ENCODE measurements at places on chromosomes 4 and X.

- DNase-seq = no peak
- H3K4me3 ChIP-seq = no peak overlapping the region
- H3K27ac ChIP-seq = no peak overlapping the region
- no peaks in the 10 kb centered on the region for H3K36me3 ChIP-seq
- no peaks in the 10 kb centered on the region for H3K4me1 ChIP-seq
Measured at GRCh38 chr4:144289667-144290428, 149.3 kb upstream of the GYPA start.

GRCh38 chrX:54042609-54043021, 1.7 kb downstream of the PHF8 start:
- H3K4me3 ChIP-seq = peak overlapping the region; percentile 66
- no peak overlapping the region for H3K27ac ChIP-seq
- DNase-seq = no peak

DNA sequence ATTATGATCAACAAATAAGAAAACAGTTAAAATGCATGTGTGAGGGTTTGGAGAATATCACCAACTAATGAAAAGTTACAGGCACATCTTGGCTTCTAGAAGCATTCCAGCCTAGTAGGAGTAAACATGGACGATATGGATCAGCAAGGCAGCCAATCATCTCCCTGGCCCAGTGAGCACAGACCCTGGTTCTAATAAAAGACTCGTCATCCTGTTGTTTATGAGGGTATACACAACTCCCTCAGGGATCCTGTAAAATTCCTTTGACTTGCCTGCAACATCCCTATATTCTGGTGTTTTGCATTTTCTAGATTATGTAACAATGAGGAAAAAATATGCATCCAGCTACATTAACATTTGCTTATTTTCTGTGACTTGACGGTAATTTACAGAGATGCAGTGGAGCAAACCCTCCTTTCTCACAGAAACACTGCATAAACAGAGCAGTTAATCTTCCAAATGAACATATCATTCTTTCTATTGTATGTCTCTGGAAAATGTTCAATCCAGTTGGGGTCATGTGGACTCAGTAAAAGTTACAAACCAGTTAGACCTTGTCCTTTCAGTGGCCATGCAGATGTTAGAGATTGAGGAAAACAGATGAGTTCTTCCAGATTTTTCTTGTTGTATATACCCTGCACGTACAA, 88.9 kb upstream of the NDP start:
- H3K4me1 ChIP-seq = no peaks in the 10 kb centered on the region
- H3K27me3 ChIP-seq = no peaks in the 10 kb centered on the region

DNA sequence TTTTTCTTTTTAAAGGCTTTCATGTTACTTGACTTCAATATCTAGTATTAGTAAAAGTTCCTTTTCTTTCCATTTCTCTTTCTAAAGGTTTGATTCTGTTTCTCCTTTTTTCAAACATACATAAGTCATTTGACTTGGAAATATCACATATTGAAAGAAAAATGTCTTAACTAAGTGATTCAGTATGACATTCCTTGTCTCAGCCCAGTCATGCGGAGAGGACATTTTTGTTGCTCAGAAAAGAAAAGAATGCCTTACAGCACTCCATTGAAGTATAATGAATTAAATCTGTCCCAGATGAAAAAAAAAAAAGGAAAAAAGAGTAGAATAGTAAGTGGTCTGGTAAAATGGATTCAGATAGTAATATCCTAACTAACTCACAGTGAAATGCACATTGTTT, 466.1 kb downstream of the ADGRL3 start:
- no peak overlapping the region for H3K4me3 ChIP-seq
- H3K4me1 ChIP-seq = no peaks in the 10 kb centered on the region
- H3K36me3 ChIP-seq = no peaks in the 10 kb centered on the region

- no peaks in the 10 kb centered on the region for H3K4me1 ChIP-seq
- no peaks in the 10 kb centered on the region for H3K36me3 ChIP-seq
- H3K27ac ChIP-seq = no peak overlapping the region
- no peak for DNase-seq
- H3K27me3 ChIP-seq = no peaks in the 10 kb centered on the region
- H3K4me3 ChIP-seq = no peak overlapping the region
Measured at GRCh38 chr4:62960415-62960814, 1448.8 kb downstream of the TECRL start.

- H3K36me3 ChIP-seq = no peaks in the 10 kb centered on the region
- no peak for DNase-seq
- no peak overlapping the region for H3K4me3 ChIP-seq
- H3K27ac ChIP-seq = no peak overlapping the region
- no peaks in the 10 kb centered on the region for H3K4me1 ChIP-seq
- no peaks in the 10 kb centered on the region for H3K27me3 ChIP-seq
Measured at GRCh38 chr4:12949719-12950490, 534.2 kb downstream of the RAB28 start.

DNA sequence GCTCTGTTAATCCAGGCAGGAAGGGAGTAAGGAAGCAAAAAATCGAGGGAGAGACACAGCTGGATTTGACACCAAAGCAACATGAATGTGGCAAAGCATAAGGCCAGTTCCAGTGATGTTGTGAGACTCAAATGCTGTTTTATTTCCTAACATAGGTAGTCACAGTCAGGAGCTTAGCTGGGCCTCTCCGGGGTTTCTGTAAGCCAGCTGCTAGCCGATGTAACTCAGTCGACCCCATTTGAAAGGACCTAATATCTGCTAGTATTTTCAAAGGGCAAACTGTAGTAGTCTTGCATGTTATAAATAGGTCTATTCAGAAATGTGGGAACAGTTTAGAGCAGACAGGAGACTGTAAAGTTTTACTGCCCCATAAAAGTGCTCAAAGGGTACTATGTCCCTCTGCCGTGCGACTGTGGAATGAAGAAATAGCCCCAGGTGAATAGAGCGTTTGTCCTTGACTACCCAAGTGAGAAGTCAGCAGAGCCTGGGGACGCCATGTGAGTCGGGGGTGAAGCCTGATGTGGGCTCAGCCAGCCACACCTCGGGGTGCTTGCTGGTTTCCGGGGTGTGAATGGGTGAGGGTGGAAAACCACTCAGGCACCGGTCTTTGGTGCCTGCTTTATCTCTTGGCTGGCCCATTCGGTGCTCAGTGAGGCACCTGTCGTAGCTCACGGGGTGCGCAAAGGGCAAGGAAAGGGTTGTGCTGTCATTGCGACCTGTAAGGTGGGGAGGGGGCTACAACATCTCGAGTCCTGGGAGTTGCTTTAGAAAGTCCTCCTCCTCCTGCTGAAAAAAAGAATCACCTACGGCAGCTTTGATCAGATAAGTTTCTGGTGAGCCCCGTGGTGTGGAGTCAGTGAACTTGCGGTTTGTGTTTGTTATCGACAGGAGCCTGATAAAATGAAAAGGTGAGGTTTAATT, 745 bp downstream of the TRIM2 start:
- no peaks in the 10 kb centered on the region for H3K36me3 ChIP-seq
- DNase-seq = peak; percentile 24
- H3K4me1 ChIP-seq = 0 out of 2 replicates have a peak, but pooled peaks cover 2% of the 10 kb centered on the region
- H3K27ac ChIP-seq = no peak overlapping the region

DNA sequence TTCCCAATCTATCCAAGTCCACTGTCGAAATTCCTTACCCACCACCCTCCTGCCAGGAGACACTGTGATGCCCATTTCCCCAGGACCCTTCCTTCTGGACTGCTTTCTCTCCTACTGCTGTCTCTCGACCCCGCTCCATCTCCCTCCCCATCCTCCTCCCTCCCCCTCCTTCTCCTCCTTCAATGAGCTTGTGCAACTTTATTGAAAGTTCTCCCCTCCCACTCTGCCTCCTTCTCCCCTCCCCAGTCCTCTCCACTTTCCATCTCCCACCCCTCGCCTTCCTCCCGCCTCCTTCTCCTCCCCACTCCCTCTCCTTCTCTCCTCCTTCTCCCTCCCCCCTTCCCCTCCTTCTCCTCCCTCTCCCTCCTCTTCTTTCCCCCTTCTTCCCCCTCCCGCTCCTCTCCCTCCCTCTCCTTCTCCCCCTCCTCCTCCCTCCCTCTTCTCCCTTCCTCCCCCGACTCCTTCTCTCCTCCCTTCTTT, 116.6 kb upstream of the FAT1 start:
- no peaks in the 10 kb centered on the region for H3K4me1 ChIP-seq
- no peaks in the 10 kb centered on the region for H3K27me3 ChIP-seq
- H3K36me3 ChIP-seq = no peaks in the 10 kb centered on the region
- H3K27ac ChIP-seq = no peak overlapping the region

GRCh38 chr4:90840828-90841227, 713.6 kb downstream of the CCSER1 start:
- no peak overlapping the region for H3K27ac ChIP-seq
- H3K27me3 ChIP-seq = no peaks in the 10 kb centered on the region
- no peaks in the 10 kb centered on the region for H3K36me3 ChIP-seq
- H3K4me3 ChIP-seq = no peak overlapping the region
- no peak for DNase-seq

DNA sequence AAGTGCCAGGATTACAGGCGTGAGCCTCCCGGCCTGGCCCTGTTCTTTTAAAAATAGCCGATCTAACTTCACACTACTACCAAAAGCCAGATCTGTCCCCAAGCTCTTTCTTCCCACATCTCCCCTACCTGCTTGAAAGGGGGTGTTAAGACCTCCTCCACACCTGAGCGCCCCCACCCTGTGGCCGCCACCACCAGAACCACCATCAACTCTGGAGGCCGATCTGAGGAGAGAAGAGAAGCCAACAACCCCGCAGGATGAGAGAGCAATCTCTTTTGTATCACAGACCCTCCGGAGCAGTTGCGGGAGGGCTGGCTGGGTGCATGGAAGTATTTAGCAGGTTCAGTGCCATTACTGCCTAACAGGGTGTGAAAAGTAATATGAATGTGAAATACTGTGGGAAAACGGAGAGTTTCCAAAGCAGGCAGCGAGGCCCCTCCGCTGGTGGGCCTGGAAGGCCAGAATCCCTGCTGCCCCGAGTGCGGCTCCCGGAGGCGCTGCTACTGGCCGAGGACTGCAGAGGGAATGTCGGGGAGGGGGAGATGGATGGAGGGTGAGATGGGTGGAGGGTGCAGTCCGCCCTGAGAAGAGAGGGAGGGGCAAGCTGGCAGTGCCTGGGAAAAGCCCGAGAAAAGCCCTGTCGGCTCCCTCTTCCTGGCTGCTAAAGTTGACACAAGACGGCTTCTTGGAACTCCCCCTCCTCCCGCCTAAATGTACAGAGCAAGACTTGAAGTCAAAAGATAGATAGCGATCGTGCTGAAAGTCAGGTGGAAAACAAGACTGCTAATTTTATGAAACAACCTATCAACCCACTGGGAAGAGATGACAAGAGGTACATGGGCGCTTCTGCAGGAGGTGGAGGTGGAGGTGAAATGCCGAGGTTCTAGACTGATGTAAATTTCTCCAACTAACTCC, 22.3 kb downstream of the HAND2 start:
- H3K4me3 ChIP-seq = no peak overlapping the region
- H3K27me3 ChIP-seq = peaks cover 10% of the 10 kb centered on the region
- peaks cover 14% of the 10 kb centered on the region for H3K4me1 ChIP-seq
- no peak overlapping the region for H3K27ac ChIP-seq
- DNase-seq = no peak

DNA sequence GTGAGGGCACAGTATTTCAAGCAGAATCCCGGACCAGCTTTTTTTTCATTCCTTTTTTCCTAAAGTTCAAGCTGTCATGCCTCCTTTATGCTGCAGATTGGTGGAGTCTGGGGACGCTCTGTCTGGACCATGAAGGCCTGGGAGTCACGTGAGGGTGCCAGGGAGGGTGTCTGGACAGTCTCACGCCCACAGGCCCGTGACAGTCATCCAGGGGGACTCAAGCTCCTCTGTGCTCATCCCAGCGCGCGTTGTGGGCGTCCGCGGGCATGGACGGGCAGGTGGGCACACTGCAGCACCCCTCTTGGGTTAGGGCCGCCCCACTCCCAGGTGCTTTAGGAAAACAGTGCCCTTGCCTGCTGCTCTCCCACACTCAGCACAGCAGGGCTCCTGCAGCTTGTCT, 4.8 kb downstream of the CPZ start:
- H3K27me3 ChIP-seq = peaks cover 2% of the 10 kb centered on the region
- DNase-seq = no peak
- H3K27ac ChIP-seq = no peak overlapping the region
- no peak overlapping the region for H3K4me3 ChIP-seq

GRCh38 chr4:24042094-24042493, 152.2 kb upstream of the PPARGC1A start:
- no peak for DNase-seq
- no peak overlapping the region for H3K27ac ChIP-seq

- no peak overlapping the region for H3K27ac ChIP-seq
- H3K36me3 ChIP-seq = no peaks in the 10 kb centered on the region
- H3K4me1 ChIP-seq = no peaks in the 10 kb centered on the region
- H3K27me3 ChIP-seq = no peaks in the 10 kb centered on the region
- no peak for DNase-seq
- H3K4me3 ChIP-seq = no peak overlapping the region
Measured at GRCh38 chrX:44698357-44698756, 145.5 kb upstream of the DUSP21 start.

DNA sequence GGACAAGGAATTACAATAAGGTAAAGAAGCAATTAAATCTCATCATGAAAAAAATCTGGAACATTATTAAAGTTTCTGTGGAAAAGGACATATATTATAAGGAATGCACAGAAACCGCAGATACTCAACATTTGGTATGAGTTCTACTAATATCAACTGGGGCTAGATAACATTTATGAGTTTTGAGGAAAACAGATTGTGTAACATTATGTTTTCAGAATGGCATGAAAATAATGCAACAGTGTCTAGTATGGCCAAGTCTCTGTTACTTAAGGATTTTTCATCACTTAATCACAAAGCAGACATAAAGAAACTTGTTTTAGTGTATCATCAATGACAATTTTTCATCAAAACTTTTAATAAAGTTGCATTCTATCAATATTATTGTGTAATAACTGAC, 785.0 kb downstream of the GLUD2 start:
- H3K4me3 ChIP-seq = no peak overlapping the region
- no peak for DNase-seq
- no peak overlapping the region for H3K27ac ChIP-seq
- H3K27me3 ChIP-seq = no peaks in the 10 kb centered on the region
- no peaks in the 10 kb centered on the region for H3K36me3 ChIP-seq
- no peaks in the 10 kb centered on the region for H3K4me1 ChIP-seq

GRCh38 chr4:8473198-8473919, 32.8 kb downstream of the TRMT44 start:
- H3K27me3 ChIP-seq = no peaks in the 10 kb centered on the region
- H3K36me3 ChIP-seq = peaks cover 7% of the 10 kb centered on the region
- no peak overlapping the region for H3K27ac ChIP-seq
- H3K4me3 ChIP-seq = no peak overlapping the region
- H3K4me1 ChIP-seq = no peaks in the 10 kb centered on the region

- H3K4me1 ChIP-seq = peaks cover 8% of the 10 kb centered on the region
- peak overlapping the region; percentile 94 for H3K4me3 ChIP-seq
- no peaks in the 10 kb centered on the region for H3K27me3 ChIP-seq
- H3K27ac ChIP-seq = peak overlapping the region; percentile 83
- H3K36me3 ChIP-seq = no peaks in the 10 kb centered on the region
Measured at GRCh38 chr4:2534904-2535375, 1.5 kb upstream of the FAM193A start.

- H3K4me3 ChIP-seq = no peak overlapping the region
- DNase-seq = no peak
- H3K27ac ChIP-seq = no peak overlapping the region
- no peaks in the 10 kb centered on the region for H3K27me3 ChIP-seq
Measured at GRCh38 chr4:94304365-94304971, 38.2 kb downstream of the HPGDS start.

GRCh38 chrX:77433001-77433400, 14.2 kb upstream of the FGF16 start:
- H3K4me3 ChIP-seq = no peak overlapping the region
- no peaks in the 10 kb centered on the region for H3K27me3 ChIP-seq
- DNase-seq = no peak
- no peaks in the 10 kb centered on the region for H3K36me3 ChIP-seq
- H3K27ac ChIP-seq = no peak overlapping the region
- no peaks in the 10 kb centered on the region for H3K4me1 ChIP-seq

Measured in GM12878 (cell line).